ENCODE measurements at places on chromosomes 1 and 21. TPM values are rescaled to one million over a fixed set of nuclear protein-coding genes. Genes with fewer than 3 reads are reported as not detected.

NTNG1 gene
- total RNA-seq, result 0.96 TPM

BCAN gene
- not detected for total RNA-seq

RBP7 gene
- total RNA-seq, result not detected

SOX13 gene
- 1.6 TPM for total RNA-seq

PODN gene
- not detected for total RNA-seq

TNFRSF18 gene
- total RNA-seq, result 126 TPM

SLC16A4 gene
- 0.27 TPM for total RNA-seq

LHX8 gene
- not detected for total RNA-seq

PRAMEF18 gene
- total RNA-seq, result not detected

PPFIA4 gene
- 78.8 TPM for total RNA-seq

HLX gene
- total RNA-seq, result not detected

DLGAP3 gene
- 0.38 TPM for total RNA-seq

HOOK1 gene
- total RNA-seq, result 13.3 TPM

TMEM240 gene
- 0.45 TPM for total RNA-seq

SNX27 gene
- 29.5 TPM for total RNA-seq

GSTM5 gene
- 0.49 TPM for total RNA-seq

ERG gene
- not detected for total RNA-seq

SYT11 gene
- 9.2 TPM for total RNA-seq

KIAA1614 gene
- total RNA-seq, result 0.18 TPM

RCSD1 gene
- 67.9 TPM for total RNA-seq

FAAH gene
- total RNA-seq, result 4.7 TPM

C1orf35 gene
- total RNA-seq, result 23.5 TPM

ANGPTL1 gene
- not detected for total RNA-seq

CD1C gene
- 0.25 TPM for total RNA-seq

HMGCS2 gene
- not detected for total RNA-seq
